ENCODE measurements at places on chromosomes 2 and 18.

- DNase-seq, result no peak
Measured at GRCh38 chr2:19352946-19353720, 5.3 kb downstream of the OSR1 start.

GRCh38 chr18:12883372-12883683 is 709 bp downstream of the PTPN2 start:
- DNase-seq, result no peak

DNA sequence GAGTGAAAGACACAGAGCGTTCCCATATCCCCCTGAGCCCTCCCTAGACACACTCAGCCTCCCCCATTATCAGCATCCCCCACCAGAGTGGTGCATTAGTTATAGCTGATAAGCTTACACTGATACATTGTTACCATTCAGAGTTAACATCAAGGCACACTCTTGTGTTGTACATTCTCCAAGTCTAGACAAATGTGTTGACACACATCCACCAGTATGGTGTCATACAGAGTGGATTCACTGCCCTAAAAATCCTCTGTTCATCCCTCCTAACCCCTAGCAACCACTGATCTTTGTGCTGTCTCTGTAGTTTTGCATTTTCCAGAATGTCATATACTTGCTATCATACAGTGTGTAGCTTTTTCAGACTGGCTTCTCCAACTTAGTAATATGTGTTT is 78.0 kb upstream of the RPL31 start:
- DNase-seq, result no peak

DNA sequence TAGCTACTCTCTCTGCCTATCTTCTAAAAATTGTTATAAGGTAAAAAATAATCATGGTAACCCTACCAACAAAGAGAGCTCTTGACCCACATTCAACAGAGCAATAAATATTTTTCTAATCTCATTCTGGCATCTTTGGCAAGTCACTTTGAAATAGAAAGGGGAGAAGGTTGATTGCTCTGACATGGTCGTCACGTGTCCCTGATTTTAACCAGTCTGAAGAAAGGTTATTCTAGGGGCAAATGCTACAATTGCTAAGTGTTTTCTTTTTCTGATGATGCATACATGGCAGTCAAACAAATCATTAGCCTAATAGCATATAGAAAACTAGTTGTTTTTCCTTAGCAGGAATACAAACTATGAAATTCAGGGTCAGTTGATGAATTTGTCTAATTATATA is 153.3 kb upstream of the MAP3K20 start:
- DNase-seq, result no peak

- DNase-seq, result no peak
Measured at GRCh38 chr2:126676221-126677175, 20.5 kb downstream of the GYPC start.

DNA sequence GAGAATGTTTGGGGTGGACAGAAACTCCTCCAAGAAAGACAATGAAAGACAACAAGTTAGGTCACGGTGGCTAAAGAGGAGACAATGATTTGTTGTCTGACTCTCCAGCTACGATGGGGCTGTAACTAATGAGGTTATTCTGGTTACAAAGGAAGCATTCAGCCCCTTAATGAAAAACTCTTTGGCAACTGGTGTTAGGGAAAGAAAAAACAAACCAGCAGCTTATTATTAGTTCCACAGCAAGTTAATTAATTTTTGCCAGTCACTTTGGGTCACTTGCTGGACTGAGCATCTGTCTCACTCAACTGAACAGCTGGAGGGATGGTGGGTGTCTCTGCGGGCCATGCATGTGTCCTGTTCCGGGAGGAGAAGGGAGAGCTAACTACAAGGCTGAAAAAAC is 263.7 kb downstream of the ALK start:
- no peak for DNase-seq

DNA sequence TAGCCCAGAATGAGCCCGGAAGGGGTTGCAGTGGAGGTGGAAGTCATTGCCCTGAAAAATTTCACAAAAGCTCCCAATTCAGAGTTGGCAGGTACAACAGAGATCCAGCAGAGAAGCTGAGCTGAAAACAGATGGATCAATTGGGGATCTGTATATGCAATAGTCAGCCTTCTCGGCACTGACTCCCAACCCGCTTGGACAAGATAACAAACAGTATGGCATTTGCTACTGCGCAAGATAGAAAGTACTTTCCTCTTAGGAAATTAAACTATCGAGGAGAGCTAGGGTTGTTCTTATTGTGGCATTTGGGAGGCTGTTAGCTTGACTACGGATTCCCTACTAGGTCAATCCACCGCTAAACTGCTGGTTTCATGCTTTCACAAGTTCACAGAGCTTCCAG is 11.6 kb upstream of the IER3IP1 start:
- no peak for DNase-seq

DNA sequence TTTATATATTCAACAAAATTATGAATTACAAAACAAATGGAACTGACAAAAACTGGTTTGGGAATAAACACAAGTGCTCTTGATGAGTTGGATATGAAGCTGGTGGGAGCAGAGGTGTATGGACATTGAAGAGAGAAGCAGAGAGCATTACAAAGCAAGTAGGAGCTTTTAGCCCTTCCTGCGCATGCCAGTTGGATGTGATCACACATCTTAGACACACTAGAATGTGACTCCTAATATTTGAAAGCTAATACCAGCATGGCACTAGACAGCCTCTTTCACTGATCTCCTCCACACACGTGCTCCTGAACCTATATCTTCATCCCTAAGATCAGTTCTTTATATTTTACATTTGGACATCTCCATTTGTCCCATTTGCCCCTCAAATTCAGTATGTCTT is 298.1 kb downstream of the MTX2 start:
- DNase-seq, result no peak

DNA sequence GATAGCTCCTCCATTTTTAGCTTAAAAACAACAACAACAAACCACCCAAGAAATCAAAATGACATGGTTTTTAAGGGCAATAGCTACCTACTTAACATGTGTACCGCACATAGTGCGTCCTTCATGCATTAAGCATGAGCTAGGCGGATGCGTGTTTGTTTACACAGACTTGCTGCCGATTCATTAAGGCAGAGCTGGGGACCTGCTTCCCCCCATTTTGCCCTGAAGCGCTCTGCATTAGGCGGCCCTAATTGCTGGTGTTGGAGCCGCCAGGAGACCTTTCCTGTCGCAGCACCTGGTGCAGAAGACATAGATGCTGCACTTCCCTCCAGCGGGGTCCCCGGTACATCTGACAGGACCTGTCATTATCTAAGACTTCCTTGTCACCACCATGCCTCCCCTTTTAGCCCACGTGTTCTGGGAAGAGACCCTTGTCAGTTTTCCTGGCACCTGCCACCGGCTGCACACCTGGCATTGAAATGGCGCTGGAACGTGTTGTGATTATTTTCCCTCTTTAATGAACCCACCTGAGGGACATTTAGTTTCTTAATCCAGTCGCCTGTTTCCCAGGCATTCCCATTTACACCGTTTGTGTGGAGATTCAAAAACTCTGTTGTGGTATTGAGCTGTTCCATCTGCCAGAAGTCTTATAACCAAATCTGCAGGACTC is 261.1 kb upstream of the RAB12 start:
- peak; percentile 90 for DNase-seq

DNA sequence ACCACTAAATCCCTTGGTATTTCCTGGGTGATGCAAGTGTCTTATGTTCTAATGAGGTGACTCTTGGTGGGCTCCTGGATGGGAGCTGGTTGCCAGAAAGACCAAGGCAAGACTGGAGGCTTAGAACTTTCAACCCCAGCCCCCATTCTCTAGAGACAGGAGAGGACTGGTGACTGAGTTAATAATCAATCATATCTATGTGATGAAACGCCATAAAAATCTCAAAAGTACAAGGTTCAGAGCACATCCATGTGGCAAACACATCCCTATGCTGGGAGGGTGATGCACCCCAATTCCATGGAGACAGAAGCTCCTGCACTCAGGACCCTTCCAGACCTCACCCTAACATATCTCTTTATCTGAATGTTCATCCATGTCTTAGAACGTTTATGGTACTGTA is 139.5 kb upstream of the LINC00305 start:
- no peak for DNase-seq

DNA sequence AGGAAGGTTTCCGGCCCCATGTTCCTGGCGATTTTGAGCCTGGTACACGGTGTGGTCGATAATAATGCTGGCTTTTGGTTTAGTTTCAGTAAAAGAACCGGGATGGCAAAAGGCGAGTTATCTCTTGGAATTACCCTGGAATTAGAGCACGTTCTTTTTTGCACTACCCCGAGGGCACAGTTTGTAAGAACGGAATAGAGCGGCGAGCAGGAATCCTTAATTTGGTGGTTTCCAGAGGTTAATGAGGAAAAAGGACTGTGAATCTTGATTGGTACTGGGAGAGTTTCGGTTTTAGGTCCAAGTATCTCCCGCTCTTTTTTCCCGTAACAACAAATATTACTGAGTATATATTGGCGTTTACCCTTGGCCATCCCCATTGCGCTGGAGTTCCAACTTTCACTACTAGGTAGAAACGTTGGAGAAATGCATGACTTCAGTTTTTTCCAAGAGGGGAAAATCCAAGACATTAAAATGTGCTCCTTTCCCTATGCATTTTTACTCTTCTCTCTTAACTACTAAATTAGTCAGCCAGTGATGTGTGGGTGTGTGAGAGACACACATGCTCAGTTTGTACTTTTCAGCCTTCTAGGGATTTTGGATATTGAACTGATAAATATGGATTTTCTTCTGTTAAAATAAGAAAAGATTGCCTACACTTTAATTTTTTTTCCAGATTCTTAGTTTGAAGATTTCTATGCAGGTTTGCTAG is 160.8 kb downstream of the AGPS start:
- no peak for DNase-seq

DNA sequence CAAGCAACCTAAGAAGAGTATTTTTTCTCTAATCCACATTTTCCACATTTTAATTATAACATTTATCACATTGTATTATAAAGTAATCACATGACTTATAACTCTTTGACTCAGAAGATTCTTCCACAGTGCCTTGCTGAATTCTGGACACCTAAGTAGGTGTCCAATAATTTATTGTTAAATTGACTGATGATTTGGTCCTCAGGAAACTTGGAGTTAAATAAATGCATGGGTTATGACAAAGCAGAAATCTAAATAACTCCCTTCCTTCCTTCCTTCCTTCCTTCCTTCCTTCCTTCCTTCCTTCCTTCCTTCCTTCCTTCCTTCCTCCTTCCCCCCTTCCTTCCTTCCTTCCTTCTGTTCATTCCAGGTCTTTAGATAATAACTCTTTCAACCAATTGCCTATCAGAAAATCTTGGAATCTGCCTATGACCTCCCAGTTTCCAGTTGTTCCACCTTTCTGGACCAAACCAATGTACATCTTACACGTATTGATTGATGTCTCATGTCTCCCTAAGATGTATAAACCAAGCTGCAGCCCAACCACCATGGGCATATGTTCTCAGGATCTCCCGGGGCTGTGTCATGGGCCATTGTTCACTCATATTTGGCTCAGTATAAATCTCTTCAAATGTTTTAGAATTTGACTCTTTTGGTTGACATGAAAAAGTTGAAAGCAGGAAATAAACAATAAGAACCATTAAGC is 10.4 kb upstream of the KDSR start:
- no peak for DNase-seq

DNA sequence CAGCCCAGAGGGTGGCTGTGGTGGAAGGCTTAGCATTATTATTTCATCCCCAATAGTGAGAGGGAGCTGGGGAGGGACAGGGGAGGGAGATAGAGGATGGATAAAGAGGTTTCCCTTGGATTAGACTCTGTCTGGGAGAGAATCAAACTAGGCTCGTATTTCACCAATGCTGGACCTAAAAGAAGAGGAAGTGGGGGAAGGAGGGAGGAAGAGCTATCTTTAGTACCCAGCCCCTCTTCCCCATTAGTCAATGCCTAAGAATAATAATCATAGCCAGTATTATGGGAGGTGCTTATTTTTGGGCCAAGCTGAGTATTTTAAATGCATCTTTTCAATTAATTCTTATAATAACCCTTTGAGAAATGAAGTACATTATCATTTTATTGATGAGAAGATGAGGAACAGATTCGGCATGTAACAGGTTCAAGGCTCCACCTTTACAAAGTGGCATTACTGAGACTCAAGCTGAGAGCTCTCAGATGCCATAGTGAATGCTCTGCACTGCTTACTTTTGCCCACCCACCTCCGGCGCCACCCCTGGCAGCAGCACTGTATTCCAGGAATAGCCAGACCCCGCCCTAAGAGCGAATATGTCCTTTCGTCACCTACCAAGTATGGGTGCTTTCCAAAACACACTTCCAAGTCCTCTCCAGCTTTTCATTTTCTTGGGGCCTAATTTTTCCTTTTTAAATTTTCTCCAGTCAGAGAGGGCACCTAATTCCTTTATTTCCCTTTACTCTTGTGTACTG is 21.0 kb downstream of the PAX8 start:
- no peak for DNase-seq

All from NCI-H1436 (cell line).